ENCODE measurements at places on chromosomes 12 and 14.
A peak's percentile ranks its signal among the peaks of the same experiment; 100 is the strongest.

DNA sequence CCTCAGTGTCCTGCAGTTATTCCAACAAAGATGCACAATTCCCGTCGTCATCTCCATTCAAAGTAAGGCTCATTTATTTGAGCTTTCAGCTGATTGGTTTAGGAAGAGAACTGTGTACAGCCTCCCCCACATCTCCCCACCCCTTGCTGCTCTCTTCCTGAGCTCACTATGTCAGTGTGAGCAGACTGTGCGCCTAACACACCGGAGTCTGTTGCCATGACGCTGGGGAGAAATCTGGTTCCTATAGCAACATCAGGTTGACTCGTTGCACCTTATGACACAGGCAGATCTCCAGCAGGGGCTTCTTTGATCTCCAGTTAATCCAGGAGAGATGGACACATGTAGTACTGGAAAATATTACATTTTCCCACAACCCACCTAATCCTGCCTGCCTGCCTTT, 319.4 kb downstream of the CACNA1C start:
- no peak for ATAC-seq

- ATAC-seq, result no peak
These were observed 136.3 kb upstream of the PZP start for GRCh38 chr12:9344541-9344940.

DNA sequence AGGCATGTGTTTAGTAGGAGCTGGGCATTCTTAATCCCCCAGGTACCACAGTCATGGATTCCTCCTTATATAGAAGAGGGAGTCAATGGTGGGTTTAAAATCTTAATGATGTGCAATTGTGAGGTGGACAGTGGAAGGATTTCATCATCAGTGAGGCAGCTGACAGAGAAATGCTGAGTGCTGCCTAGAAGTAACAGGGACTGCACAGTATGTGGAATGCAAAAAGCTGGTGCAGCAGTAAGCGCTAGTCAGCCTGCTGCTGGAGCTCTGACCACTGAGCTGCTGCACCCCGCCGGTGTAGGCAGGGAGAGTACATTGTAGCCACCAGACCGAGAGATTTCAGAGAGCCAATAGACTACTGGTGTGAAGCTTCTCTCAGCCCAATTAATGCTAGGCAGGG, 80.5 kb upstream of the DACT1 start:
- ATAC-seq, result no peak

GRCh38 chr12:116484807-116485206, 74.4 kb upstream of the MAP1LC3B2 start:
- ATAC-seq, result no peak

GRCh38 chr12:92432724-92433441, 269.9 kb upstream of the PLEKHG7 start:
- peak; percentile 62 for ATAC-seq

DNA sequence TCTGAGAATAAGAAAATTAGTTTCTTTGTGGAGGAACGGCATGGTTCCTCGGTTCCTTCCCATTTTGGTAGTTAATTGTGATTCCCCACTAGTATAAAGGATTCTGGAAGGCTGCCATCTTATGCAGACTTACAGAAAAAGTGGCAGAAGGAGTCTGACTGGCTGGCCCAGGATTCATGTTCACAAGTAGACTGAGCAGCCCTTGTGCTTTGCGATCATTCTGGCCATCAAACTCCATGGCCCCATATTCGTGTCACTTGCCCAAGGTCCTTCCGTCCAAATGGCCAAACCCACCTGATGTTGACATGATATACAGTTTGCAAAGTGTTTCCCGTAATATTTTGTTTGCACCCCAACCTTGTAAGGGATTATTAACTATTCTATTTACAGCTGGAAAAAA, 297.2 kb upstream of the AMIGO2 start:
- no peak for ATAC-seq

DNA sequence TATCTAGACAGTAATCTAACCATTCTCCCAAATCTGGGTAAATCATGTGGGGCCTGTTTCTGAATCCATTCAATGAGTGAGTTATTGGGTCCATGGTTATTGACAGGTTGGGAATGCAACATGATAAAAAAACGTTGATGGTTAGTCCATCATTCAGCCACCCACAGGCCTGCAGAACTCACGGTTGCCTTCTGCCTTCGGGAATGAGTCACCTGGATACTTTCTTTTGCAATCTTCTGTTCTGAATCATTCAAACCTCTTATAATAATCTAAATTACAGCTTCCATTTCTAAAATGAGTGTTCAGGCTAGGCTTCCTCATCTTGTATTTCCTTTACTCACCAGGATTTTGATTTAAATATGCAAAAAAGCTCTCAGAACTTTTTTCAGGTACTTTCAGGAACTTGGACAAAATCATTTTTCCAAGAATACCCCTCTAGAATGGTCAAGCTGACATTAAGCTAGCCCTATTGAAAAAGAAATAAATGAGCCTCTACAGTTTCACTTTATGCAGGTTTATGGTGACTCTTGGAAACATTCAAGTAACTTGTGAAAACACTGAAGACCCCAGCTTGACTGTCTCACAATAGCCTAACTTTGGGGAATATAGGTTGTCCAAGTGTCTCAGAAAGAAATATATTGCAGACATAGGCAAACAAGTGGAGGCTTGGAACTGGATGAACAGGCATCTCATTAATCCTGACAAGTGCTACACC, 94.4 kb downstream of the KCNK10 start:
- ATAC-seq, result no peak

GRCh38 chr12:95335948-95336347, 118.3 kb downstream of the VEZT start:
- no peak for ATAC-seq

- no peak for ATAC-seq
These were observed 53.7 kb upstream of the DYRK2 start for GRCh38 chr12:67594888-67595287.

GRCh38 chr12:60174476-60174875, 578.6 kb downstream of the SLC16A7 start:
- ATAC-seq, result no peak

- no peak for ATAC-seq
These were observed 68.3 kb downstream of the DENND5B start for GRCh38 chr12:31522607-31523006.

DNA sequence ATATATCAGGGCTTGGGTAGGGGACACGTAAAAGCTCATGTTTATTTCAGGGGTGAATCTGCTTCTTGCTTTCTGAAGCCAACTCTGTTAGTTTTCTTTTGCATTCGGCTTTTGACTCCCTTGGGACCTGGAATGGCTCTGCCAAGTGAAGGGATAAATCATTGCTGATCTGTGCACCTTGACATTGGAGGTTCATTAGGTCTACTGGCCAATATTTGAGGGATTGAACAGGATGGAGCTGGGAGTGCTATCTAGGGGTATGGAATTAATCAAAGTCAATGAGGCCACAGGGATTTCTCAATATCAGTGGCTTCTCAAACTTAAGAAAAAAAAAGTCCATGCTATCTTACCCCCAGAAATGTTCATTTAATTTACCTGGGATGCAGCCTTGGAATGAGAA, 203.5 kb upstream of the RMST start:
- no peak for ATAC-seq

GRCh38 chr12:15996948-15997347, 85.8 kb downstream of the DERA start:
- ATAC-seq, result no peak

- ATAC-seq, result no peak
These were observed 3.7 kb upstream of the FAIM2 start for GRCh38 chr12:49907352-49907751.

DNA sequence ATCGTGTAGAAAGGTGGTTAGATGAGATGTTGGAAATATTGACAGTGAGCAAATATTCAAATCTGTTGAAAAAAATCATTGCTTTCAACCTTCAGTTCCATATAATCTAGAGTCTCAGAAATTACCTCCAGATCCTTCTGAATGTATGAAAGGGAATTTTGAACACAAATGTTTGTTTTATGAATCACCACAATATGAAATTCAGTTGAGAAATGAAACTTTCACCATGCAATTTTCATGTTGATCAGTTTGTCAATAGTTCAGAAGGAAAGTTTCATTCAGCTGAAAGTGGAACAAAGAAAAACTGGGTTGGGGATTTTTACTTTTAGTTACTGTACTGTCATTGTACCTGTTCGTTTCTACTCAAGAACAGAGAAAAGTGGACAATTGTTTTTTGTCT, 953.6 kb downstream of the SLC6A15 start:
- ATAC-seq, result no peak

DNA sequence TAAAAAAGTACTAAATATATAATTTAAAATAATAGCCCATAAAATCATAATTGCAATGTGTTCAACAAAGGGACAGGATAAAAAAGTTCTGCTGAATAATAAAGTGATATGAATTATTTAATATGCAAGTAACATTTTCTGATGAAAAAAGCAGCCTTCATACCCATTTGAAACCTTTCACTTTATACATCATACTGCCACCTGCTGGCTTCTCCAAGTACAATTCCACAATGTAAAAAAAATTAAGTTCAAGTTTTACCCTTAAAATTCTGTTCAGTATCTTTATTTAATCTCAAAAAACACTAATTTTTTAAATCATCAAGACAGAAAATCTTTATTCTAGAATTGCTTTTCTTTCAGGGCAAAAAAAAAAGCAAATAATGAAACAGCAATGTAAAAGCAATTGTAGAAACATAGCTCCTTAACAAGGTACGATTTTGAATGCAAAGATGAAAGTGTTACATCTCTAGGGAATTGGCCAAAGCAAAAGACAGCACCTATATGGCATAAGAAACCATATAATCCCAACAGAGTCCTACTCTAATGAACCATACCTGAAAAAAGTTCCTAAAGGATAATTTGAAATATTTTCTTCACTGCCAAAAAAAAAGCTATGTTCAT, 15.0 kb downstream of the MDM1 start:
- ATAC-seq, result no peak

DNA sequence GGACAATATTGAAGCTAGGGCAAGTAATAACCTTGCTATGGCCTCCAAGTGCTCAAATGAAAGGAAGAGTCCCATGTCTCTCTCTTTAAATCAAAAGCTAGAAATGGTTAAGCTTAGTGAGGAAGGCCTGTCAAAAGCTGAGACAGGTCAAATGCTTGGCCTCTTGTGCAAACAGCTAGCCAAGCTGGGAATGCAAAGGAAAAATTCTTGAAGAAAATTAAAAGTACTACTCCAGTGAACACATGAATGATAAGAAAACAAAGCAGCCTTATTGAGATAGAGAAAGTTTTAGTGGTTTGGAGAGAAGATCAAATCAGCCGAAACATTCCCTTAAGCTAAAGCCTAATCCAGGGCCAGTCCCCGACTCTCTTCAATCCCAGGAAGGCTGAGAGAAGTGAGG, 84.1 kb upstream of the PLEKHA5 start:
- no peak for ATAC-seq

- ATAC-seq, result no peak
These were observed 3.6 kb downstream of the EID3 start for GRCh38 chr12:104306943-104307654.

- no peak for ATAC-seq
These were observed 331.1 kb downstream of the ATP23 start for GRCh38 chr12:58272461-58272860.

- no peak for ATAC-seq
These were observed 610.6 kb upstream of the TBX3 start for GRCh38 chr12:115294453-115295133.

- ATAC-seq, result no peak
These were observed 88.9 kb upstream of the FRMD6 start for GRCh38 chr14:51562816-51563215.

DNA sequence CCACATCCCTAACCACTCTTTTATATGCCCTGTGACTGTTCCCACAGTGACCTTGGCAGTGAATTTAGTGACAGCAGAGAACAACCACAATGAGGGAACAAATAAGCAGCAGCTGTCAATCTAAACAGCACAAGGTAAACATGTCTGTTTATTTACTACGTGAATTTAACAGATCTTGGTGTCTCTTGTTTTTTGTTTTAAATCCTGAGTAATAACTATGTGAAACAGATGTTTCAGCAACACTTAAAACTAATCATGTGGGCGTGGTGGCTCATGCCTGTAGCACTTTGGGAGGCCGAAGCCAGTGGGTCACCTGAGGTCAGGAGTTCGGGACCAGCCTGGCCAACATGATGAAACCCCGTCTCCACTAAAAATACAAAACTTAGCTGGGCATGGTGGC, 17.0 kb upstream of the CFAP54 start:
- no peak for ATAC-seq

DNA sequence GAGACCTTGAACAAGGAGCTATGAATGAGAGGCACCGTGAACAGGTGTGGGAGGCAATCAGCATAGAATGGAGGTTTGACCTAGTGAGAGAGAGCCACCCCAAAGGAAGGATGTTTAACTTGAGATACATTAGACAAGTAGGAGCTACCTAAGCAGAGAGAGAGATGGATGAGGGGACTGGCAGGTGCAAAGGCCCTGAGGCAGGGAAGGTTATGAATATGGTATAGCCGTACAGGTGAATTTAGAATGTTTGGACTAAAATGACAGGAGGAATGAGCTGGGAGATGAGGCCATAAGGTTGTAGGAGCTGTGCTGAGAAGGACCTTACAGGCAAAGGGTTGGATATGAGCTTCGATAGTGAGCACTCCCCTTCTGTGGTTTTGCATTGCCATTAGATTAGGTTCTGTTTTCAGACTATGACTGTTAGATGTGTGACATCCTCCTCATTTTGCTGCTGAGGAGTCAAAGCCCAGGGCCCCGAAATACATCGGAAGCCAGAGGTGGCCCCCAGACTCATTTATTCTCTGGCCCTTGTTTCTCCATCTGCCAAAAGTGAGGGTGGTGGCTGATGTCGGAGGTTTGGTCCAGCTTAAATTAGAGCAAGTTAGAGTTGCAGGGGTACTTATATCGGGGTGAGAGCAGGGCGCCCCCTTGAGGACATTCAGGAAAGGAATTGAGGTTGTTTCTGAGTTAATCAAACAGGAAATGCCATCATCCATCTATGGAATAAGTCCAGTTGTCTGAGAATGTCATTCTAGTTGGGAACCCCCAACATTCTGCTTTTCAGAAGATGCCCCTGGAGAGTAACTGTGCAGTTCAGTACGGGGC, 29.4 kb downstream of the SLC24A4 start:
- no peak for ATAC-seq

All from activated CD4-positive, CD25-positive, alpha-beta regulatory T cell treated with anti-CD3 and anti-CD28 coated beads, Interleukin-2, amount 50 U/mL, for 24 hours (primary cell).